Naive thymus-derived CD8-positive, alpha-beta T cell (primary cell): ENCODE measurements at places on chromosomes 13 and 19.

DNA sequence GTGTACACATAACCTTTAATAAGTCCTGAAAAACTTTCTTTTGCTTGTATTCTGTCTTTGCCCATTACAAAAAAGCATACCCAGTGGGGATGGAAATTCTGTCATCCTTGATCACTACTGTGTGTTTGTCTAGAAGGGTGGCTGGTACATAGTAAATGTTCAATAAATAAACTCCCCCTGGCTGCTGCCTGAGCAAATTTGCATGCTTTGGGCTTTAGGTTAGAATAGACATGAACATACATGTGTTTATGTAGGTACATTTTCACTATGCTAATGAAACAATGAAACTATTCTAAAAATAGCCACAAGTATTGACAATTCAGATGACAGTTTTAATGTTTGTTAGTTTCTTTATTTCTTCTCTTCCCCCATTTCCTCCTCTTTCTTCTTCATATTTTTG lies 36.1 kb downstream of the TNFSF13B start:
- DNase-seq: no peak

DNA sequence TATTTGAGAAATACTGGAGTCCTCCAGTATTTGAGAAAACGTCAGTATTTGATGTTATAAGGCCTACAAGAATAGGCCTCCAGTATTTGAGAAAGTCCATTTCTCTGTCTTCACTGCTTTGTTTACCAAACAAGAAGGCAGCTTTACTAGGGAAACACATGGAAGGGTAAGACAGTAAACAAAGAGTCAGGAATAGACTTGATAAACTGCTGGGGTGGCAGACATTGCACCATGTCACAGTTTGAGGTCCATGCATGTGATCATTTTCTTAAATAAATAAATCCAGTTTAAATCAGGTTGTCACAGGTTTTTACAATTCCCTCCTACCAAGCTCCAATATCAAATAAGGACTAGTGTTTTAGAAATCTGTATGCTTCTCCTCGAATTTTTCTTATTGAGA lies 1431.0 kb upstream of the SPRY2 start:
- no peak for DNase-seq

DNA sequence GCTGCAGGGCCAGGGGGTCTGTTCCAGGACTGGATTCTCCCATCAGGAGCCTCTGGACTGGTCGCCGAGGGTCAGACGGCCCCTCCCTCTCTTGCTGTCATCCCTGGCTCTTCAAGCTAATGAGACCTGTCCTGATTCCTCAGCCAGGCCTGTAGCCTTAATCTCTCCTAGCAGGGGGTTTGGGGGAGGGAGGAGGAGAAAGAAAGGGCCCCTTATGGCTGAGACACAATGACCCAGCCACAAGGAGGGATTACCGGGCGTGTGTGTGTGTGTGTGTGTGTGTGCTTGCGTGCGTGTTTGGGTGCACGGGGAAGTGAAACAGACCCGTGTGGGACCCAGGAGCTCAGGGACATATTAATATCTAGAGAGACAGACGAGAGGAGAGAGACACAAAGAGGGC lies 1.9 kb upstream of the CRX start:
- no peak for DNase-seq

DNA sequence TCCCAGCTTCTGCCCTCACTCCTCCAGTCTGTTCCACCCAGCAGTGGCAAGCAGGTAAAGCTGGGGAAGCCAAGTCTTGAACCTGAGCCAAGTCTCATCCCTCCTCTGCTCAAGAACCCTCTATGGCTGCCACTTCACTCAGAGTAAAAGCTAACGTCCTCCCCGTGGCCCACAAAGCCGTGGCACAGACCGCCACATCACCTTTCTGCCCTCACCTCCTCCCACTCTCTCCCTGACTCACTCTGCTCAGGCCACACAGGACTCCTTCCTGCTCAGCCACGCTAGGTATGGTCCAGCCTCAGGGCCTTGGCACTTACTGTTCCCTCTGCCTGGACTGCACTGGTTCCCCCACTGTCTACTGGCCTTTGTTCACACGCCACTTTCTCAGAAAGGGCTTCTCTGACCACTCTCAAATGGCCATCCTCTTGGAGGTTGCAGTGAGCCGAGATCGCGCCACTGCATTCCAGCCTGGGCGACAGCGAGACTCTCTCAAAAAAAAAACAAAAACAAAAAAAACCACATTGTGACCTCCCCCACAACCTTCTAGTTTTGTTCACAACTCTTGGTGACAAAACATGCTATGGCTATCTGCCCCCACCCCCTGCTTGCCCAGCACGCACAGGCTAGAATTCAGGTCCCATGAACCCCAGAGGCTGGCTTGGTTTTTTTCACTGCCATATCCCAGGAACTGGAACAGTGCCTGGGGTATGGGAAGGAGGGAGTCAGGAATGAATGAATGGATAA lies 15.8 kb downstream of the NDUFB7 start:
- DNase-seq: no peak

GRCh38 chr19:50500060-50500752 lies 10.8 kb downstream of the JOSD2 start:
- no peak for DNase-seq
